ENCODE measurements at places on chromosomes 3 and 15.
A peak's percentile ranks its signal among the peaks of the same experiment; 100 is the strongest.

DNA sequence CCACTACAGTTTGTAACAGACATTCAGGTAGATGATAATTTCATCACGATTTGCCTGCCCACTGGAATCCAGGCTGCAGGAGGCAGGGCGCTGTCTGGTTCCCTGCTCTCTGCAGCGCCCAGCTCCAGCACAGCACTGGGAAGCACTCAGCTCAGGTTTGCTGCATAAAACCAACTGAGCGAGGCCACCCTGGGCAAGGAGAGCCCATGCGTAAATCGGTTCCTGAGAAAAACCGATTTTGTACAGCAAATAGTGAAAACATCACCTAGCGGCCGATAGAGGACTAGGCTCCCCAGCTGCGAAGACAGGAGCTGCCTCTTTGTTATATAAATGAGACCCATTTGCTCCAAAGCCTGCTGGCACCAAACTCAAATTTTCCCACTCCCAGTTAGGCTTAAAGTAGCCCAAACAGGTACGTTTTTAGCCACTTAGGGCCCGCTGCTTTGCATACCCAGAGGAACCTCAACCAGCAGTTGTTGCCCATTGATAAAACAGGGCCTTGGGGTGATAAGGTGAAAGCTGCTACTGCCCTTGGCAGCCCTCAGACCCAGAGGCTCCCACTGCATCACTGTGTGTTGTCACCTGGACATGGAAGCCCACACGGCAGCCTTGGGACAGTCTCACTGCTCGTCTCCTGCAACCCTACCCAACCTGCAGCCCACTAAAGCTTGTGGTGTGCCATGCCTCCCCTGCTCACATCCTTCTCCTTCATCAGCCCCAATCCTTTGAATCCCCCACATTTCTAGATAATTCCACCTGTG, 47.5 kb downstream of the ALDH1L1 start:
- no peak for DNase-seq

DNA sequence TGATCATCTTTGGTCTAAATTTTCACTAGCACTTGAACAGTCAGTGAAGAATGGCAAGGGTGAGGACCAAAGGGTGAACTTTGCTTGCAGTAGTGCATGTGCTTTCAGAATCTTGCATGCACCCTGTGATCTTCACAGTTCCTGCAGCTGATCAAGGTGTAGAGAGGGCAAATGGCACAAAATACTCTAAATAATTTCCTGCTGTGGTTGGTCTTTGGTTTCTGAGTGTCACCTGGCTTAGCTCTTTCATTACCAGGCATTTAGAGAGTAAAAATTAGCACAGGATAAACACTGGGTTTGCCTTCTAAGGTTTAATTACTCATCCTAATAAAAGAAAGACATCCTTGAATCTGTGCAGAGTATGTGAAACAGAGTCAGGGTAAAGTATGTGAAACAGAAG, 11.4 kb downstream of the TIPARP start:
- no peak for DNase-seq

DNA sequence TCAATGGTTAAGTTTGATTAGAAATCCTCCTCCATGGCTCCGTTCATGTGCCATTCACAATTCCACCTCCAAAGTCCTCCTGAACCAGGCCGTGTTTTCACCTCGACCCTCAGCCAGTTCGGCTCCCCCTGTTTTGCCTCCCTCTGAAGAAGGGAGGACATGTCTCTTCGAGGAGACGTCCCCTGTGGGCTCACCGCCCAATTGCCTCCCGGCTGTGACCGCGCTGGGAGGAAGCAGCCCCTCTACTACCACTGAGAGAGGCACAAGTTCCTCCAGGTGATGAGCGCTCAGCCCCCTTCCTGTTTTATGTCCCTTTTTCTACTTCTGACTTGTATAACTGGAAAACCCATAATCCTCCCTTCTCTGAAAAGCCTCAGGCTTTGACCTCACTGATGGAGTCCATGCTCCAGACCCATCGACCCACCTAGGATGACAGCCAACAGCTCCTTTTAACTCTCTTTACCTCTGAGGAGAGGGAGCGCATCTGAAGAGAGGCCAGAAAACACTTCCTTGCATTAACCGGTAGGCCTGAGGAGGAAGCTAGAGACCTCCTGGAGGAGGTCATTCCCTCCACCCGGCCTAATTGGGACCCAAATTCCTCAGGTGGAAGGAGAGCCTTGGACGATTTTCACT, 4.7 kb downstream of the DET1 start:
- no peak for DNase-seq

DNA sequence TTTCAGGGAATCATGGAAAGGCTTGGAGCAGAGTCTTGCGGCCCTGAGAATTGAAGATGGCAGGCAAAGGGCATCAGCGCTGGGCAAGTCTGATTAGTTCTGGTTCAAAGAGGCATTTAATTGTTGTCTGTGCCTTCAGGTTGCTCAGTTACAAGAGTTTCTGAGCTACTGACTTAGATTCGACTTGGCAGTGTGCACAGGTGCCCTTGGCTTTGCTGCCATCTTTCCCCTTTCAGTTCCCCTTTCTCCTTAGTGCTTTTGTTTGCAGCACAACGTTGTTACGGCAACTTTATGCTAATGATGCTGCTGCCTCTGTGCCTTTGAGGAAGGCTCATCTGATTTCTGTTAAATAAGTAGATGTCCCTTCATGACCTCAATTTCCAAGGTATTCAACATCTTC, 12.5 kb downstream of the P2RY14 start:
- DNase-seq: peak; percentile 9

DNA sequence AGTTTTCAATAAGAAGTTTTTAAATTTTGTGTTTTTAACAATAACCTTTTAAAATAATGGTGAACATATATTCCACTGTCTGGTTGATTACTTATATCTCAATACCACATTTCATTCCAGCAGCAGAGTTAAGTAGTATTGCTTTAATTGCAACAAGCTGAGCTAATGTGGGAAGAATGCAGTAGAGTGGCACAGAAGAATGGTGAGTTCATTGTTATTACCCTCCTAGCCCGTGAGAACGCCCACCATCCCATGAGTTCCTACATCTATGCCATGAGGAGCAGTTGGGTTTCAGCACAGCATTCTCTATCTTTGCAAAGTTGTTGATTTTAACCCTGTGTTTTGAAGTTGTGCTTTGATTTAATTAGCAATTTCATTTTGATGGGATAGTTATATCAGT, 17.8 kb upstream of the NR2E3 start:
- DNase-seq: no peak

DNA sequence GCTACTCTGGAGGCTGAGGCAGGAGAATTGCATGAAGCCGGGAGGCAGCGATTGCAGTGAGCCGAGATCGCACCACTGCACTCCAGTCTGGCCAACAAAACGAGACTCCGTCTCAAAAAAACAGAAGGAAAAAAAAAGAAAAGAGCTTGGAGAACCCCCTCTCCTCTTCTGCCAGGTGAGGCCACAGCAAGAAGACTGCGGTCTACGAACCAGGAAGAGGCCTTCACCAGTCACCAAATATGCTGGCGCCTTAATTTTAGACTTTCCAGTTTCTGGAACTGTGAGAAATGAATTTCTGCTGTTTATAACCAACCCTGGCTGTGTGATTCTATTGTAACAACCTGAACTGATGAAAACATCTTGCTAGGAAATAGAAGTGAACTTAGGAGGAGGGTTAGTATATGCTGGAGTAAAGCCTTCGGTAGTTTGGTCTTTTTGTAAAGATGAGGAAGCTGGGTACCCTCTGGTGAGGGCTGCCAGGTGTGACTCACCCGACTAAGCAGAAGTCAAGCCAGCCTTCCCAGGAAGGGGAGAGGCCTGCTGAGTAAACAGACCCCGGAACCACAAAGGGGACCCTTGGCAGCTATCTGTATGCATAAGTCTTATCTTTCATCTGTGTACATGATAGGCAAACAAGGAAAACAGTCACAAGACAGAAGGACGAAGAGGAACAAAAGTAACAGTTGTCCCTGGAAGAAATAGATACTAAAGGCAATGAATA, 78.7 kb downstream of the KLF13 start:
- no peak for DNase-seq

GRCh38 chr3:122782804-122783203, 10.8 kb downstream of the HSPBAP1 start:
- no peak for DNase-seq

GRCh38 chr3:124780356-124780755, 50.1 kb downstream of the UMPS start:
- no peak for DNase-seq

GRCh38 chr3:134618478-134619300, 32.1 kb downstream of the KY start:
- no peak for DNase-seq

GRCh38 chr3:14216257-14217048, 37.8 kb downstream of the LSM3 start:
- no peak for DNase-seq

GRCh38 chr15:69498987-69499386, 46.4 kb downstream of the RPLP1 start:
- DNase-seq: no peak

- no peak for DNase-seq
Measured at GRCh38 chr3:119635719-119636118, 24.7 kb downstream of the POPDC2 start.

DNA sequence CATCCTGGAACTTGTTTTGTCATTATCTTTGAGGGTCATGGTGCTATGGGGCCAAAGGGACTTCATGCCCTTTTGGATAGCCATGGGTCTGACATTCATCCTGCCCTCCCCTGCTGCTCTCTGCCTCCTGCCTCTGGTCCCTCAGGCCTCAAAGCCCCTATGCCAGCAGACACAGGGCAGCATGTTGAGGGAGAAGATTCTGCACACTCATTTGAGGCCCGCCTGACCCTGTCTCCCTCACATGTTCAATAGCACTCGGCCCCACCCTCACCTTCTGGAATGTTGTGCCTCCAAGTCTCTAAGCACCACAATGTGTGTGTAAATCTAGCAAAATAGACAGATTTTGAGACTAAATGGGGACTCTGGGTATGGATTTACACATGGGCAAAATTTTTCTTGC, 178.7 kb upstream of the ANKRD28 start:
- DNase-seq: no peak

DNA sequence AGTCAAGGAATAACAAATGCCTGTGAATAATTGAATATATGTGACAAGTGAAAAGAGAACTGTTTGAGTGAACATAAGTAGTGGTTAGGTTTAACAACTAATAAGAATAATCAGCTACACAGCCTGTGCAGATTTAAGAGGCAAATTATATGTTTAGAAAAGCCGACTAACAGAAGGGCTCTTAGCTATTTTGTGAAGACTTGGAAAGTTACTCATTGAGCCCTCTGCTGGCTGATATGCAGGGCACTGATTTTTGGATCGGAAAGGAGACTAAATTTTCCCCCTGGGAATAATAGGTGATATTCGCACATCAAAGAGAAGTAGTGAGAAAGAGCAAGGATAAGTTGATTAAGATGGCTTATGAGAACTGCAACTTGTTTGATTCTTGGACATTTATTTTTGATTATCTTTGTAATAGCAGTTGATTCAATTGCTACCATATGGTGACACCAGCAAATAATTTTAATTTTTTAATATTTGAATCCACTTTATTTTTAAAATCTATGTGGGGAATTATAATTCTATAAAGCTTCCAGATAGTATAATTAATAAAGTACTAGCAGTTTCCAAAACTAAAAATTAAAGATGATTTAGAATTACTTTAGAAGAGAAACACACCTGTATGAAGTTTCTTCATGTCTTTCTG, 156.2 kb downstream of the NLGN1 start:
- peak; percentile 65 for DNase-seq
